ENCODE measurements at places on chromosomes 2 and 18.

GRCh38 chr18:61908661-61909060 lies 15.9 kb upstream of the RNF152 start:
- no peak for DNase-seq

- DNase-seq: no peak
Measured at GRCh38 chr18:69402533-69402989, 1.9 kb downstream of the DOK6 start.

GRCh38 chr2:6917071-6917760 lies at the start of gene RNF144A:
Gene RNF144A (plus strand): TSS chr2:6917412. CDS start chr2:6996927, 79,515 bp downstream.
- DNase-seq: peak; percentile 68

GRCh38 chr2:147860009-147860408 lies 15.2 kb downstream of the ACVR2A start:
- no peak for DNase-seq
